Stimulated activated CD4-positive, alpha-beta T cell treated with anti-CD3 and anti-CD28 coated beads, TNF-alpha, amount 100 ng/mL, for 48 hours (primary cell): ENCODE measurements at places on chromosomes 7 and 10.

GRCh38 chr10:27625452-27626211, 120.0 kb downstream of the MKX start:
- DNase-seq, result no peak

GRCh38 chr7:55526770-55527169, 45.5 kb downstream of the VOPP1 start:
- no peak for DNase-seq

DNA sequence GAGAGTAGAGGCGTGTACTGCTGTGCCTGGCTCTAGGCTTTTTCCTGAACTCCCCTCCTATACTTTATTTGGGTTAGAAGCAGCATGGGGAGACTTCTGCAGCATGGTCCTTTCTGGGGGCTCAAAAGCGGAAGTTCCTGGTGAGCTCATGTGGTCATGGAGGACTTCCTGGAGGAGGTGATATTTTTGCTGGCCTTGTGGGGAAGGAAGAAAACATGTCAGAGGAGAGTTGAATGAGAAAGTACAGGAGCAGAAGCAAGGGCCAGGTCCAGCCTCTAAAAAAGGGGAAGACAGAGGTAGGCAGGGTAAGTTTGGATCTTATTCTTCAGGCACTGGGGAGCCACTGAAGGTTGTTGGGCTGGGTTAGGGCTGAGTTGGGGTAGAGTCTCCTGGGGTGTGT, 45.5 kb downstream of the CASTOR2 start:
- DNase-seq, result no peak

DNA sequence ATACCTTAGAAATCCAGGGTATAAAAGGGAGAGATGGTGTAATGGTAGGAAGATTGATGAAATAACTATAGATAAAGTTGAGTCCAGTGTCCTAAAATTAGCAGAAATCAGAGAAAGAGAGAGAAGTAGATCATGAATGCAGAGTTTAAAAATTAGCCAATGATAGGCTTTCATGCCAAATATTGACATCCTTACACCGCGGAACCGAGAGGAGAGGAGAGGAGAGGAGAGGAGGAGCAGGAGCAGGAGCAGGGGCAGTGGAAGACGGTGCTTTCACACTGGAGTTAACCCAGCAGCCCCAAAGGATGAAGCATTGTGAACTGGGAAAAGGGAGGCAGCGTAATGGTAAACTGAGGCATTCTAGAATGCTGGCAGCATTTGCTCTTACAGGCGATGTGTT, 34.2 kb upstream of the LAMB4 start:
- DNase-seq, result no peak

GRCh38 chr7:38478404-38478803, 152.8 kb downstream of the AMPH start:
- no peak for DNase-seq

- no peak for DNase-seq
Measured at GRCh38 chr7:12360948-12361347, 42.7 kb downstream of the VWDE start.

- no peak for DNase-seq
Measured at GRCh38 chr7:725223-726005, 1.1 kb upstream of the DNAAF5 start.

- DNase-seq, result no peak
Measured at GRCh38 chr10:114753126-114753525, 68.5 kb upstream of the FHIP2A start.

GRCh38 chr7:90625051-90625450, 28.9 kb downstream of the CDK14 start:
- DNase-seq, result no peak

- no peak for DNase-seq
Measured at GRCh38 chr7:142750321-142750938, 1.2 kb downstream of the PRSS1 start.

DNA sequence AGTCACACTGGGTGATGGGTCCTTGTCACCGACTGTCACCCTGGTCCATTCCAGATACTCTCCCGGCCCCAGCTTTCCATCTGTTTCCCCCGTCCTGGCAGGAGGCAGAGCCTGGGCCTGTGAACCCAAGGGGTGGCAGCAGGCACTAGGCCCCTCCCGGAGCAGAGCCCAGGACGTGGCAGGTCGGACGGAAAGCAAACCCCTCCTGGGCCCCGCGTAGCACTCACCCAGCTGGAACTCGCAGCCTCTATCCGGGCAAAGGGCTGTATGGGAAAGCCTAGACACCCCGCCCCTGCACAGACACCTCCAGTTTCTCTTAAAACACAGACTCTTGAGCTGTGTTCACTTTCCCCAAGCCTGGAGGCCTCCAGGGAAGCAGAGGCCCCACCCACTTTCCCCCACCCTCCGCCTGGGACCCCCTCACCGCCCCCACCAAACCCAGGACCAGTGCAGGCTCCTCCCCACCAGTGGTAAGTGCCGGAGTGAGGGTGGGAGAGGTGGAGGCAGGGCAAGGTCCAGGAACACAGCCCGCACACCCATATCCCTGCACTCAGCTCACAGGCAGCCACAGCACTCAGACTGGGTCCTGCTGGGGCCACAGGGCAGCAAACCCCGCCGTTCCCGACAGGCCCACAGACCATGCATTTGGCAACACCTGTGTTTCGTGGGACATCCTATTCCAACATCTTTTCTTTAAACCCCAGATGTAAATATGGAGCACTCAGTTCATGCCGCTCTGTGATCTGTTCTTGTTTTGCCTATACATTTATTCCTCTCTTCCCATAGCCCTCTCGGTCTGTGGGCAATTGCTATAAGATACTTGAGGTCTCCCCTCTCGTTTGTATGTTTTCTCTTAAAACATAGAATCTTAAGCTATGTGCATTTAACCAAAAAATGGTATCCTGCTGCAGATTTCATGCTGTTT, 98.2 kb upstream of the PDGFA start:
- no peak for DNase-seq

DNA sequence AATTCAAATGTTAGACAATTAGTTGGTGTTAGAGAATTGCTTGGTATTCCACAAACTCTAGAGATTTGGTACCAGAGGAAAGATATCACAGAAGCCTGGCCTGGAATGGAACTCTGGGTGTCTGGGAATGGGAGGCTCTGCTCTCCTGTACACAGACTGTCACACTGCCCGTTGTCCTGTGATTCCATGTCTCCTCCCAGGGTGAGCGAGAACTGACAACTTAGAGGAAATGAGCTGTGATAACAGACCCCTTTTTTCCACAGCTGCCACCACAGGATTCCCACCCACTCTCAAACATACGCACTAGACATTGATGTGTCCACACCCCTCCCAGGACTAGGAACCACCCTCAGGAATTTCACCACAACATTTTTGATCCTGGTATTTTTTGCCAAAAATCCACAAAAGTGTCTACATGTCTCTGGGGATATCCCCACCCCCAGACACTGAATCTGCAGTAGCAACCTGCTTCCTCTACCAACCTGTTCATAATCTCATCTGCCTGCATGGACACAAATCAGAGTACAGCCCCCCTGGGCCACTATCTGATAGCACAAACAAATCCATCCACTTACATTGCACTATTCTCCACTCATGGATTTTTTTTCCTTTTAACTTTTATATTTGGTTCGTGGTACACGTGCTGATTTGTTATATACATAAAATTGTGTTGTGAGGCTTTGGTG, 4.7 kb downstream of the ZNF273 start:
- DNase-seq, result no peak

DNA sequence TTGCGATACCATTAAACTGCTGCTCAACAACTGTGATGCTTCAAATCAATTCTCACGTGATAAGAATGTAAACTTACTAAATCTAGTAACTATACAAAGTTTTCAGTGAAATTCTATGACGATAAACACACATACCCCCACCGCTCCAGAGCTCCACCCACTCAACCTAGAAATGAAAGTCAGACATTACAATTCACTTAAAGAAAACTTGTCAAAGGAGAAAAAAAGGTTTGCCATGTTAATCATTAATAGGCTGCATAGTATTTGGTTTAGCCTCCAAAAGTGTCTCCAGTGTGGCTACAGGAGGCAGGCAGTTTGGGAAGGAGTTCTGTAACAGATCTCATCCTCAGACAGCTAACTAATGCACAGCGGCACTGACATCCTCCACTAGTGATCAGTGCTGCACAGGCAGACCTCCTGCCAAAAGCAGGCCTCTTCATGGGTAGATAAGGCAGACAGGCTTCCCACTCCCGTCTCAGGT, 3.1 kb downstream of the HERPUD2 start:
- no peak for DNase-seq

- no peak for DNase-seq
Measured at GRCh38 chr10:95312257-95312656, 21.5 kb upstream of the PDLIM1 start.

GRCh38 chr10:14362104-14362503, 31.4 kb upstream of the FRMD4A start:
- DNase-seq, result no peak

DNA sequence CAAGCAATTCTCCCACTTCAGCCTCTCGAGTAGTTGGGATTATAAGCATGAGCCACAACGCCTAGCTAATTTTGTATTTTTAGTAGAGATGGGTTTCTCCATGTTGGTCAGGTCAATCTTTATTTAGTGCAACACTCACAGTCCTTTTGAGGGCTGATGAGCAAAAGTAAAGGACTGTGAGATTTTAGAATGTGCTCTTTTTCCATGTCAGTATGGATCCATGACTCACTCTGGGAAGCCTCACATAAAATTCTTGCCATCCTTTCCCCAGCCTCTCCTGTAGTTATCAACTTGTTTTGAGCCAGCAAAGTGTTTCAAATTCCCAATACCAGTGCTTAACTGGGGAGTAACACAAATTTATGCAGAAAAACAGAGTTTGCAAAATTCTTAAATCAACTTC, 135.8 kb upstream of the CXCL12 start:
- no peak for DNase-seq

DNA sequence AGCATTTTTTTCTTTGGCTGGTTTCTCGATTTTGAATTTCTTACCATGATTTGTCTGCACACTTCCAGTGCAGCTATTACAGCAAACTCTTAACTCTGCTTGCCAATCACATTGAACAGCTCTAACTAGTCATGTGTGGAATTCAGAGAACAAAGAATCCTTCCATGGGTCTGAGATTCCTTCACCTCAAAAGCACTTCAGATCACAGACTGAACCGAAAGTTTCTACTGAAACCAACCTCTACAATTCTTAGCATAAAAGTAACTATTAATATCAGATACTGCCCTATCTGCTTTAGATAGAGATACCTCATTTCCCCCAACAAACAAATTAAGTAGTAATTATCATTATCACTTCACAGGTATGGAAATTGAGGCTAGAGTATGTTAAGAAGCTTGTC, 56.5 kb upstream of the SP4 start:
- no peak for DNase-seq

DNA sequence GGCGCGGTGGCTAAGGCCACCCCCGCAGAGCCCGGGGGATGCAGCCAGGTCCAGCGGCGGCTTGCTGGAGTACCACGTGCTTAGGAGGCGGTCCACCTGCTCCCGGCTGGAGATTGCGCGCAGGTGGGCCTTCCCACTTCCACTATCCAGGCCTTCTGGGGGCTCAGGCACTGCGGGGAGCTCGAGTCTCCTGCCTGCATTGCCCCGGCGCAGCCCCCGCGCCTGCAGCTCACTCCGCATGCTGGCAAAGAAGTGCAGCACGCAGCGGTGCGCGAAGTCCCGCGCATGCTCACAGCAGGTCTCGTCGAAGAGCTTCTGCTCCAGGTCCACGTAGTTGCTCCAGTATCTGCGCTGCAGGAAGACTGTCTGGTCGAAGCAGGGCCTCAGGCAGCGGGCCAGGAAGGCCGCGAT, 5.8 kb downstream of the CALHM3 start:
- no peak for DNase-seq

DNA sequence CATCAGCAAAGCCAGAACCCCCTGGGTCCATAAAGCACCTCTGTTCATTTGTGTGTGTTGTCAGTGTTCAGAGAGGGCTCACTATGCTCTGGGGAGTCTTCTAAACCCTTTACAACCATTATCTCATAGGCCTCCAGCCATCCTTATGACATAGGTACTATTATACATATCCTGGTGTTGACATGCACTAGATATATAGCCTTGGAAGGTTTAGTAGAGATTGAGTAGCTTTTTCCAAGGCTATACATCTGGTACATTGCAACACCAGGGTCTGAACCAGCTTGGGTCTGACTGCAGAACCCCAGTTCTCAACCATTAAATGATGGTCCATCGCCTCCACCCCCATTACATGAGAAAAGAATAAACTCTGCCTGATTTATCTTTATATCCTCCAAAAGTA, 253.6 kb upstream of the MKLN1 start:
- DNase-seq, result no peak

DNA sequence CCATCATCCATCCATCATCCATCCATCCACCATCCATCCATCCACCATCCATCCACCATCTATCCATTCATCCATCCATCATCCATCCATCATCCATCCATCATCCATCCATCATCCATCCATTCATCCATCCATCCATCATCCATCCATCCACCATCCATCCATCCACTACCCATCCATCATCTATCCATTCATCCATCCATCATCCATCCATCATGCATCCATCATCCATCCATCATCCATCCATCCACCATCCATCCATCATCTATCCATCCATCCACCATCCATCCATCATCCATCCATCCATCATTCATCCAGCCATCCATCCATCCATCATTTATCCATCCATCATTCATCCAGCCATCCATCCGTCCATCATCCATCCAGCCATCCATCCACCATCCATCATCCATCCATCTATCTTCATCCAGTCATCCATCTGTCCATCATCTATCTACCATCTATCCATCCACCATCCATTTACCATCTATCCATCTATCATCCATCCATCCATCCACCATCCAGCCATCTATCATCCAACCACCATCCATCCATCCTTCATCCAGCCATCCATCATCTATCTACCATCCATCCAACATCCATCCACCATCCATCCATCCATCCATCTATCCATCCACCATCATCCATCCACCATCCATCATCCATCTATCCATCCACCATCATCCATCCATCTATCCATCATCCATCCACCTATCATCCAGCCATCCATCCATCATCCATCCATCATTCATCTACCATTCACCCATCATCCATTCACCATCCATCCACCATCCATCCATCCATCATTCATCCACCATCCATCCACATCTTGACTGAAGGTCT, 153.8 kb downstream of the SH3PXD2A start:
- no peak for DNase-seq

DNA sequence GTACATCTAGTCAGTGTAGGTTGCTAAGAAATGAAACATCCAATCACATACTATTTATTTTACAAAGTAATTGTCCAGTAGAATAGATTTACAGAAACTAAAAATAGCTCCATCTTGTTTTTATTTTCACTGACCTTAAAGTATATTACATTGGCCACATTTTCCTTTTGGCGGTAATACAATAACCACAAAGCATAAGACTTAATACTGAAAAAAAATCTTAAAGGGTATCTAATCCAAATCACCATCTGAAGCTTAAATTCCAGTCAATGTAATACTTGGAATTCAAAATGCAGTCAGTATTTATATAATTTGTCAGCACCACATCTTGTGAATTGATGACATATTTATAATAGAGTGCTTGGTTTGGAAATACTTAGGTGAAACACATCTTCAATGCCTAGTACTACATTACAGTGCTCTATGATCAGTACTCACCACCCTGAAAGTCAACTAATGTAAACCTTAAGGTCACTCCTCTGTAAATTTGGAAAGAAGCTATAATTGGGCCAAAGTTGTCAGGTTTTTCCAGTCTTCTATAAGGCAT, 8.9 kb downstream of the ANKMY2 start:
- no peak for DNase-seq
